ENCODE measurements at places on chromosomes 7 and 10.

DNA sequence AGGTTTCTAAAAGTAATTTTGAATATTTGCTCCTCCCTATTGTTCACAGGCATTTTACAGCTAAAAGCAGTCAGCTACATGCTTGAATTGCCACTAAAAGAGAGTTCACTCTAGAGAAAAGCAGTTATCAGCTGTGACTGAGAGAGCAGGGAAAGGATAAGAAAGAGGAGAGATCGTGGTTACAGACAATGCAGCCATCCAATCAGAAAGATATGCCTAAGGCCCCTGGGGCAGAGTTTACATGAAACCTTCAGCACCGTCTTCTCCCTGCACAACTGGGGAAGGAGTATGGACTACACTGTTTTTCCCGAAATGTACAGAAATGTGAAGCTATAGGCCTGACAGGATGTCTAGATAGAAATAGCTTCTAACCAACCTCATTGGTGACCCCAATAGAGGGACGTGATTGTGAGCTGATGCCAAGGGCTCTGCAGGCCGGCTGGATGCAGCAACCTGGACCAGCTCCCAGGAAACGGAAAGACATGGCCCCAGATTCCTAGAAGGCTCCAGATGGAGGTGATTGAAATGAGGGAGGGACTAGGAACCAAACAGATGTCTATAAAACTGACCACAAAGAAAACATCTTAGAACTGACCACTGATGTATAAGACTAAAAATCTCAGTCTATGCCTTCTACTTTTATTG, 3.2 kb upstream of the VSTM4 start:
- DNase-seq, result no peak

GRCh38 chr7:100965723-100966541, 3.4 kb upstream of the MUC12 start:
- peak; percentile 44 for DNase-seq

GRCh38 chr7:108114117-108114841, 15.9 kb downstream of the LAMB4 start:
- DNase-seq, result no peak

- DNase-seq, result no peak
Measured at GRCh38 chr10:102511583-102512274, 8.0 kb downstream of the SUFU start.

GRCh38 chr10:132319853-132320653, 11.9 kb upstream of the LRRC27 start:
- DNase-seq, result no peak

GRCh38 chr7:17010637-17011300, 129.0 kb upstream of the AGR3 start:
- DNase-seq, result no peak

DNA sequence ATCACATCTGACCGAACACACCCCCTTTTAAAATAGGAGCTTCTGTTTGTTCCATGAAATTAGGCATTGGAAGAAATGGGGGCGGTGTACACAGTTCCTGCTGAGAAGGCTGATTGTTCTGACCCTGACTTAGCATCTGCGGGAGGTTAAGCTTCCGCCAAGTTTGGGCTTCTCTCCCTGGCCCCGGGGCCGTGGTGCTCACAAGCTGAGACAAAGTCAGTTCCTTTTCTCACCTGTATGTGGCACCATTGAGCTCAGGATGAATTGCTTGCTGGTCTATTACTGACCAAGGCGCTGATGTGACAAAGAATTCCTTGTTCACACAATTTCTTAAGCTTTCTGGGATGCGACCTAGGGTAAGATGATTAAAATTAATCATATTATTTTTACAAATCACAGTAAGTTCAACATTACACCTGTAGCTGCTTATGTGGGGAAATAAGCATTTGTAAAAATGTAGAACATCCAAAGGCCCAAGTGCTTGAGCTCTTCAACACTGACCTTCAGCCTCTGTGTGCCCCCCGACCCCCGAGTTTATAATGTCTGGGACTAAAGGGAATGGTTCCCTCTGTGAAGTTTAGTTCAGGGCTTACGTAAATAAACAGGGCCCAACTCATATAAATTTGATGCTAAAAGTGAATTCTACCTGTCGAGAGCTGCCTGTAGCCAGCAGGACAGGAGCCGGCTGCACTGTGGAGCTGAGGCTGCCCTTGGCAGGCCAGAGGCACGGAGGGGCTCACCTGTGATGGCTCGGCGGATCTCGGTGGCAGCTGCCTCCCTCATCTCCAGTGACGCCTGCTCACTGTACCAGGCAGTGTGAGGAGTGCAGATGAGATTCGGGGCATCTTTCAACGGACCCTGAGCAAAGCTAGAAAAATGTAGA, 50.8 kb downstream of the ZRANB1 start:
- no peak for DNase-seq

DNA sequence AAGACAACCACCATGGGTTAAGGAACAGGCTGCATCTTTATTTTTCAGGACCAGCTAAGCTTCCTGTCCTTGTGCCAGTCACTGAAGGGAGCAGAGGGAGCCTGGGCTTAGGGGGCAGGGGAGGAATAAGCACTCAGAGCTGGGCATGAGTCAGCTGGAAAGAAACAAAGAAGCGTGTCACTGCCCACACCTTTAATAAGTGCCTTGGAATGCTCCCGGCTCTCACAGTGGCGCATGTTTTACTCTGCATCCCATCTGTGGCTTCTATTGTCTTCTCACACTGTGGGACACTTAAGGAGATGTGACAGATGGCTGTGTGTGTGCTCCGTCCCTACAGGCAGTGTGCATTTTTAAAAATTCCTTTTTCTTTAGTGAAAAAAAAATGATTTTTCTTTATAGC, 71.7 kb downstream of the MTURN start:
- DNase-seq, result no peak

DNA sequence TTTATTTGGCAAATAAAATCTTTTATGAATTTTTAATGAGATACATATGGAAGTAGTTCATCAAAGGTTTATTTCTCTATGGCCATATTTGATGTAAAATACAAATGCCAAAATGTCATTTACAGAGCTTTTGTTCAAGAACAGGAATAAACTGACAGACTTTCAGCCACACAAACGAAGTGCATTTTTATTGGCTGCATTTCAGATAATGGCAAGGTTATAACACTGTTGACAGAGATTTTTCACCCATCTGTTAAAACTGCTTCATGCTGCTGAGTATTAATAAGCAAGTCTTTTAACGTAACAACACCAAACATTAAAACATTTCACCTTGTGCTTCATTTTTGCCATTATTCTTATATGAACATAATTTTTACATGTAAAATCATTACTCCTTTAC, 254.4 kb downstream of the ANKRD7 start:
- no peak for DNase-seq

- no peak for DNase-seq
Measured at GRCh38 chr10:129626309-129626708, 159.3 kb downstream of the MGMT start.

DNA sequence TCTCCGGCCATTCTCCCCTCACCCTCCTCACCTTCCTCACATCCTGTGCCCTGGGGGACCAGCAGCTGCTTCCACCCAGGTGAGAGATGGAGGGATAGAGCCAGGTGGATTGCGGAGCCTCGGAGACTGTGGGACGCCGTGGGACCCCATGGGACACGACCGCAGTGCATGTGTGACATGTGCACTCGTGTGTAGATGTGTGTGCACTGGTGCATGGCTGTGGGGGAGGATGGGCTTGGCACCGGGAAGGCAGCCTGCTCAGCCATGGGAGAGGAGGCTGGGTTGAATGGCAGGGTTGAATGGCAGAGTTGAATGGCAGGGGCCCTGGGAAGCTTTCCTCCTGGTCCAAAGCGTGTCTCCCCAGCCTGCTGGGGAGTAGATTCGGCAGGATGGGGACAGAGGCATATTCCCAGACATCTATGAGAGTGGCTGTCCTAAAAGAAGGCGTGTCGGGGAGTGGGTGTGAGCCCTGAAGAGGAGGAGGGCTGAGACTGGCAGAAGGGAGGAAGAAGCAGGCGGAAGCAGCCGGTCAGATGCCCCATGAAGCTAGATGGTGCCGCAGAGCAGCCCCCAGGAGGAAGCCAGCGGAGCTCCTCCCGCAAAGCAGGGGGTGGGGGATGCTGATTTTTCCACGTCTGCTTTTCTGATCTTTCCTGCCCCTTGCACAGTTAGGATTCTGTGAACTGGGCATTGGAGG, 815 bp downstream of the GIMAP8 start:
- no peak for DNase-seq

GRCh38 chr10:44300666-44301649, 83.9 kb downstream of the CXCL12 start:
- DNase-seq, result no peak

All from activated CD8-positive, alpha-beta memory T cell treated with anti-CD3 and anti-CD28 coated beads for 4 hours (primary cell).